NCI-H187 (cell line): ENCODE measurements at places on chromosomes 11 and 22.

DNA sequence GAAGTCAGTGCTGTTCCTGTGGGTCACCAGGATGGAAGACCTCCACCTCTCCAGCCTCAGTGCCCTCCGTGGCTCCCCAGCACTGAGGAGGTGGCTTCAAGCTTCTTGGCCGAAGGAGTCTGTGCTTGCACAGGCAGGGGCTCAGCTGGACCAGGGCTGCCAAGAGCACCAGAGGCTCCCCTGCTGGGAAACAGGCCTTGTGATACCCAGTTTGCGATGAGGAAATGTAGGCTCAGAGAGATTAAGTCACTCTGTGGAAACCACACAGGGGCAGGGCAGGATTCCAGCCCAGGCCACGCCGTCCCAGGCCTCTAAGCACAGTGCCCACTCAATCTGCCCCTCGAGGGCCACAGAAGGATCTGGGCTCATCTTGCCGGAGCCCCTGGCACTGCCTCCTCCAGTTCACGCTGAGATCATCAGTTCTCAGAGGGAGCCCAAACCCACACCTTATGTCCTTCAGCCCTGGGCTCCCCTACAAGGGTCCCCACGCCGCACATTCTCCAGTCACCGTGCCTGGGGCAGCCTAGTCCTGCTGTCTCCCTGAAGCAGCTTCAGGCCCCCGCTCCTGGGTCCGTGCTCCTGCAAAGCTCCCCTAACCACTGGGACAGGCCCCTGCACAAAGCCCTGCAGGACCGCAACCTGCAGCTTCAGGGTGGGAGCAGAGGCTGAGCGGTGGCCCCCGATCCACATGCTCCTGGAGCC, 21.6 kb downstream of the ANO1 start:
- no peak for DNase-seq

GRCh38 chr11:134140961-134141490, 72.2 kb downstream of the JAM3 start:
- no peak for DNase-seq

- DNase-seq: no peak
Measured at GRCh38 chr11:58880625-58881024, 36.1 kb upstream of the GLYATL2 start.

DNA sequence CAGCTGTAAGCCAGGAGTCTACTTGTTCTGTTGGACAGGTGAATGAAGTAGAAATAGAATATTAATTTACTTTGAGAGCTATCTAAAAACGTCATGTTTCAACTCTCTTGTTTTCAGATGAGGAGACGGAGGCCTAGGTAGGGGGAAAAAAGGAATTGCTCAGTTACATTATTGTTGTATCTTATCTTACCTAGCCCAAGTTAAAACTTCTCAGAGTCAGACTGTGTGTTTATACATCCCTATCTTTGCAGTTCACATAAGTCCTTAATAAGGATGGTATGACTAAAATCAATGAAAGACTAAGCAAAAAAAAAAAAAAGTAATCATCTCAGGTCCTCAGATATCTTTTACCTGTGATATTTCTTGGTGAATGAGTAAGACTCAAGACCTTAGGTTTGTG, 62.8 kb downstream of the TEAD1 start:
- no peak for DNase-seq

DNA sequence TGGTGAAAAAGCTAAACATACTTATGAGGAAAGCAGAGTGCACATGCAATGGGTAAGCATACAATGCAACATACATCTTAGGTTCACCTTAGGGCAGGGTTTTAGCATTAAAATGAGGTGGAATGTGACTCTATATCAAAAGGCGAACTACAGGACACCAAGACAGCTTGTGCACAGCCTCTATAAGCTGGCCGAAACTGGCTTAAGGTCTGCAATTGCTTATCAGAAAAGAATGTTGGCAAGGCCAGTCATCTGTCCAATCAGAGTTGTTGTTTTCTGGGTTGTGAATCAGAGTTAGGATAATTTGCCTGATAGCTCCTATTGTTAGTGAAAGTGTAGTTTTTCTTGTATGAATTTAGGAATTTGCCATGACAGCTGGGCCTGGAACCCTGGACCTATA, 76.5 kb downstream of the LRRC4C start:
- DNase-seq: no peak

- no peak for DNase-seq
Measured at GRCh38 chr11:68142441-68143309, 21.5 kb upstream of the CHKA start.

- DNase-seq: no peak
Measured at GRCh38 chr11:86072211-86072610, 3.3 kb upstream of the PICALM start.

DNA sequence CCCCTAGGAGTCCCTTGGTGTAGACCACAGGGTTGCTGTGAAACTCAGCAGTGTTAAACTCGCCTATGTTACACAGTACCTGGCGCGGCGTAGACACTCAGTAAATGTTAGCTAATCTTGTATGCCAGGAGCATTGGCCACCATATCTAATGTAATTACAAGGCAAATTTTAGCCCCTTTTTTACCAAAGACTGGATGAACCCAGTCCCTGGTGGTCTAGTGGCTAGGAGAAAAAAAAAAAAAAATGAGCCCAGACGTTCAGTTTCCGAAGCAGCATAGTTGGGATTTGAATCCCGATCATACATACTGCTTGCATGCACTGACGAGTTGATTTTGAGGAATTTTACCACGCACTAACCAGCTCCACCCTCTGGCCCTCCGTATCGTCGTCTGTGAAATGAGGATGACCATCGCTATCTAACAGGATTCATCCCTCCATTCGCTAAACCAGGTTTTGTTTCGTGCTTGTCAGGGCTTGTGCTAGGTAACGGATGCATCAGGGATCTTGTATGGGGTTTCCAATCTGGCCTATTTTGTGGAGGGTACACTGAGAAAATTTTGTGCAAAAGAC, 688 bp downstream of the PTS start:
- DNase-seq: no peak
